ENCODE measurements at places on chromosomes 6 and 20.

DNA sequence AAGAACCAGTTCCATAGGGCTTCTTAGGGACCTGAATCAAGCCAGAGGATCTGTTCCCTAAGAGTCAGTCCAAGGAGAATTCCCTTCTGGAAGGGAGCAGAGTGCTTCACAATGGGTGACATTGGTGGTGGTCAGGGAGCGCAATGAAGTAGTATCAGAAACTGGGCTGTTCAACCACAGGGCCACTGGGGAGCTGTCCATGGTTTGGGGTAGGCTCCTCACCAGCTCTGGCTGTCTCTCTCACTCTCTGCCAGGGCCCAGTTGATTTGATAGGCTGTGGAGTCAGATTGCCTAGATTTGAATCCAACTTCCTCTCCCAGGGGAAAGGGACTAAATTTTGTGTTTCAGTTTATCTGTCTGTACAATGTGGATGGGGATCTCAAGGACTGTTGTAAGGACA, 36.7 kb upstream of the CHD6 start:
- no peak for DNase-seq

- no peak for DNase-seq
Measured at GRCh38 chr20:24051160-24051559, 62.6 kb upstream of the GGTLC1 start.

DNA sequence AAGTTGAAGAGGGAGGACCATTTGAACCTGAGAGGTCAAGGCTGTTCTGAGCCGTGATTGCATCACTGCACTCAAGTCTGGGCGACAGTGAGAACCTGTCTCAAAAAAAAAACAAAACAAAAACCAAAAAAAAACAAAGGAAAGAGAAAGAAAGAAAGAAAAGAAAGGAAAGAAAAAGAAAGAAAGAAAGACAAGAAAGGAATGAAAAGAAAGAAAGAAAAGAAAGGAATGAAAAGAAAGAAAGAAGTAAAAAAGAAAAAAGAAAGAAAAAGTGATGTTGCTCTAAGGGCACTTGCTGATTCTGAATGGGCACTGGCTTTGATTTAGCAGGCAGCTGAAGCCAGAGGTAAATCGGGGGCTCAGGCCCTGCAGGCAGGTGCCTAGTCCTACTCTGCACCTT, 161.0 kb downstream of the MCHR2 start:
- no peak for DNase-seq

DNA sequence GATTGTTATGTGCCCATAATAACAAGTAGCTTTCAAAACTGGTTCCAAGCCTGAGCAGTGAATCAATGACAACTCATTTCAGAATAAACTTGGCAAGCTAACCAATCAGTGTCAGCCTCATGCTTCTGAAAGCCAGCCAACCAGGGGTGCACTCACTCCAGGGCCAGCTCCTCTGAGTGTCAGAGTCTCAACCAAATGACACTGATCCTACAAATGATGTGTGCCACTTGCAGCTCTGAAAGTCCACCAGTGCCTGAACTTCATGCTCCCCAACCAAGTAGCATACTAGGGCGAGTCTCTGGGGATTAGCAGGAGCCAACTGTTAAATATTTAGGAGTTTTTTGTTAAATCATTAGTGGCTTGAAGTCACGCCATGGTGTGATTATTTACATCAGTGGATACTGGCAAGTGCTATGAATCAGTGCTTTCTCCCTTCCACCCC, 4.5 kb downstream of the IYD start:
- no peak for DNase-seq

DNA sequence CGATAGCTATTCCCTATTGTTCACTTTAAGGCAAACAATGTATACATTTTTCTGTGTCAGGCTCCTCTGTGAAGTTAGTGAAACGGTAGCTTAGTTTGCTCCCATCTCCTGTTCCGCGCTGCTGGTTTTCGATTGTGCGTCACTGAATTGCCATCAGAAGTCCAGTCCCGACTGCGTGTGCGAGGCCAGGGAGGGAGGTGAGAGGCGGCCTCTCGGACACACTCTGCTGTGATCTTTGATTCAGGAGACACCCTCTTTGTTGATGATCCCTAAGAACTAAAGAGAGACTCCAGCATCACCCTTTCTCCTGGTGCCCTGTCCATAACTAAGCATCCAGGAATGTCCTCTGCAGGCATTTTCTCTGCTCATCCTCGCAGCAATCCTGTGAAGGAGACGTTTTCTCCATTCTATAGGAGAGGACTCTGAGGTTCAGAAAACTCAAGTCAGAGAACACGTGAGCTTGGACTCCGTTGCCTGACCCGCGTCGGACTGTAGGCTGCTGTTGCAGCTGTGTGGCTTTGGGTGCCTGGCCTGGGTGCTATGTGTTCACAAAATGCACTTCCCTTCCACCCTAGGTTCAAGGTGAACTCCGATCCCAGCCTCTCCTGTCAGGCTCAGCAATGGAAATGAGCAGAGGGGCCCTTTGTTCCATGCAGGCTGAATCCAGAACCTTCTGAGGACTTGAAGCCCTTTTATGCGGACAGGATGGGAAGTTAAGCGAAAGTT, 24.1 kb upstream of the UNC93A start:
- no peak for DNase-seq

GRCh38 chr6:218153-219018, 73.9 kb upstream of the DUSP22 start:
- DNase-seq = no peak

DNA sequence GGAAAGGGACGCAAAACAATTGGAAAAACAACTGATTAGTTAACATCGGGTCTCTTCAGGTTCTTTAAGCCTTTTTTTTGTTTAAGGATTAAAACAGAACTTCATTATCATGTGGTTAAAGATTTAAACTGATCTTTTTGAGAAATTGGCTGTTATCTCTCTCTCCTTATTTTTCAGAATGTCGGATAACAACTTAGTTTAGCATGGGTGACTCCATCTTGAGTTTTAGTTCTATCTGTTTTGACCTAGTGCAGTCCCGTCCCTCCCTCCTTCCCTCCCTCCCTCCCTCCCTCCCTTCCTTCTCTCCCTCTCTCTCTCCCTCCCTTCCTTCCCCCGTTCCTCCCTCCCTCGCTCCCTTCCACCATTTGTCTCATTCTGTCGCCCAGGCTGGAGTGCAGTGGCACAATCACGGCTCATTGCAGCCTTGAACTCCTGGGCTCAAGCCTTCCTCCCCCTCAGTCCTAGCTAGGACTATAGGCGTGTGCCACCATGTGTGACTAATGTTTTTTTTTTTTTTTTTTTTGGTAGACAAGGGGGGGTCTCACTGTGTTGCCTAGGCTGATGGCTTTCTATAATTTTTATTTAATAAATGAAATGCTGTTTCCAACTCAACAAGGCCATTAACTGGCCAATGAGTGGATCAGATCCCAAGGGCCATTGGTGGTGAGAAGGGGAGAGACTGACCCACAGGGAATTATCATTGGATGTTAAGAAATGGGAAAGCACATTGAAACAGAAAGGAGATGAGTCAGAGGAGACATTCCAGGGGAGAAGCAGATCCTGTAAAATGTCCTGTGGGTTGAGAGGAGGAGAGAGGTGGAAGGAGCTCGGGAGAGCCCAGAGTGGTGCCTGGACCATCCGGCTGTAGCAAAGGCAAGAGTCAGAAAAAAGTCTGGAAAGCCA, 13.6 kb downstream of the BAK1 start:
- DNase-seq = no peak

DNA sequence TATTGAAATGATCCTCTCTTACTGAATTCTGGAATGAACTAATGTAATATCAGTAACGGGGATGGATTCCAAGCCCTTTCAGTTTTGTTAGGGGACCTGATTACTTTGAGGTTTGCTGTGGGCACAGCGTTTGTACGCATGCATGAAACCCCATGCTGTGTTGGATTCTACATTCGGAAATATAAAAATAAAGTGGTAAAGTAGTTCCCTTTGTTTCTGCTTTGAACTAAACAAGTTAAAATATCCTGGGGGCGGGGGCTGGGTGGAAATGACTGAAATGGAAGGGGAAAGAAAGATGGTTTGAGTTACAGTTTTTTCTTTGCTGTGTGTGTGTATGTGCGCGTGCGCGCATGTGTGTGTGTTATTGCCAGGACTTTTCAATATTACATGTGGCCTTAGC, 196.5 kb upstream of the OPRM1 start:
- DNase-seq = no peak

DNA sequence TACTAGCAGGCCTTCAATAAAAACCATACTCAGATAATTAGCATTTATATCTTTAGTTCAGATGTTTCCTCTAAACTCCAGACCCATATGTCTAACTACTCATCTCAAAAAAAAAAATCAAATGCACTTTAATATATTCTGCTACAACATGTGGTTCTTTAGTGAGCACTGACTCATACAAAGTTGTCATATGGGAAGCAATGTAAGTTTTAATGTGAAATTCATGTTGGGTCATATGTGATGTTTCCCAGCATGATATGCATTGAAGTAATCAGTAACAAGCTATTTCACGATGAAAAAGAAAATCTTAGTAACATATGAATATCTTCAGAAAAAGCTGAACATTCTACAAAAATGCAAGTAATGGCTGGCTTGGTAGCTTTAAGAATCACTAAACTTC, 859.7 kb upstream of the ADGRB3 start:
- no peak for DNase-seq

DNA sequence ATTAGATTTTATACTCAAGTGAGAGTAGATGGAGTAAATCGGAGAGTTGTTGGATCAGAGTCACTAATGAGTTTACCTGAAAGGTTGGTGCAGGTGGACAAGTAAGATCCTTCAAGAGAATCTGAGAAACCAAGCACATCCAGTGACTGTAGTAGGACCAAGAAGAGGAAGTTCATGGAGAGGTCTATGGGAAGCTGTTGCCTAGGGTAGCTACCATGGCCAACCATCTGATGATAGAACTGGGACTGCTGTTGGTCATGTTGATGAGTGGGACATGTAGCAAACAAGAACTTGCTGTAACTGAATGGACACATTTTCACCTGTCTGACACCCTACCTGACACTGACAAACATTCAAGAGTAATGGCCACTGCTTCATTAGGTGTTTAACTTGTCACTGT, 11.3 kb upstream of the ADGB start:
- DNase-seq = no peak

- no peak for DNase-seq
Measured at GRCh38 chr20:652615-653109, 338 bp downstream of the SRXN1 start.

DNA sequence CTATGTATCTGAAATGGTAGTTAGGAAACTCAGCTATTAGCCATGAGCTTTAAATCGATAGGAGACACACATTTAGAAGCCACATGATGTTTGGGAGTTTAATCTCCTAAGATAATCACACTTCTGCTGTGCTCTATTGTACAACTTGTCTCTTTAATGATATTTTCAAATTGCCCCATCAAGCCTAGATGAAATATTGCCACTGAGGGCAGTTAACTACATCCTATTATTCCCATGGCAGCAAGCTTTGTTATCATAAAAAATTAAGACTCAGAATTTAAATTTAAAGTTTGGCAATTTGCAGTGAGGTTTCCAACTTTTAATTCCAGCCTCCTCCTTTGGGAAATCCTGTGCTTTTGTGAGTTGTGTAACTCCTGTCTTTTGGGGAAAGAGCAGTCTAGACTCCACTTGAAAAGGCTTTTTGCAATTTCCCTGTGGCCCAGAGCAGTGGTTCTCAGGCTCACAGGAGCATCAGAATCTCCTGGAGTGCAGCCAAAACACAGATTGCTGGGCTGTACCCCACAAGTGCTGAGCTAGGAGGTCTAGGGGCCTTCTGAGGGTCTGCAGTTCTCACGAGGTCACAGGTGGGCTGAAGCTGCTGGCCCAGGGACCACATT, 792.4 kb downstream of the QKI start:
- DNase-seq = no peak

GRCh38 chr6:89351671-89352277, 748 bp downstream of the UBE2J1 start:
- DNase-seq = no peak

GRCh38 chr20:34643928-34644327, 33.0 kb downstream of the PIGU start:
- no peak for DNase-seq

DNA sequence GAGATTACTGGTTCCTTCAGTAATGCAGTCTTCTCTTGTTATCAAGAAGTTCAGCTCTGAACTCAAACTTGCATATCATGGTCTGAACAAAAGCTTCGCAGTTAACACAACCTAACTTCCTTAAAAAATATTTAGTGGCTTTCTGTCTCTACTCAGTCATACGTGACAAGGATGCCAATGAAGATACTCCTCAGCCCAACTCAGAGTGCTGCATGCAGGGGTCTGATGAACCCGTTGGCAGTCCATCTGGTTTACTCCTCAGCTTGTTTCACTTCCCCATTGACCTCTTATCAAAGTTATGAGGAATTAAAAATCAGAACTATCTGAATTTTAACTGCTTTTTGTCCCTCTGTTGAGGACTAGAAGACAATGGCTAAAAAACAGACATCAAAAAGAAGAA, 56.6 kb upstream of the RIN2 start:
- no peak for DNase-seq

DNA sequence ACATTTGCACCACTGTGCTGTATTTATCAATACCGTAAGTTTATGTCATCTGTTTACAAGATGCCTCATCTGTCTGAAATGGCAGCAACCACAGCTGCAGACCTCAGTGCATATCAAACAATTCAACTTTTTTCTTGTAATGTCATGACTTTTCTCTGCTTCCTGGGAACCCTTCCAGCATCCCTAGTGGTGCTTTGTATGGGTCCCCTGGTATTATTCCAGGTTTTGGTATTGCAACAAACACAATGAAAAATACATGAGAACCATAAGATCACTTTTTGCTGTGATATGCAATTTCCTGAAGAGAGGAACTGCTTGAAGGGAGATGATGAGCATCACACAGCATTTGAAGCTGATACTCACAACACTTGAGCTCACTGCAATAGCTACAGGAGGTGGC, 12.0 kb upstream of the TXNDC5 start:
- DNase-seq = no peak

DNA sequence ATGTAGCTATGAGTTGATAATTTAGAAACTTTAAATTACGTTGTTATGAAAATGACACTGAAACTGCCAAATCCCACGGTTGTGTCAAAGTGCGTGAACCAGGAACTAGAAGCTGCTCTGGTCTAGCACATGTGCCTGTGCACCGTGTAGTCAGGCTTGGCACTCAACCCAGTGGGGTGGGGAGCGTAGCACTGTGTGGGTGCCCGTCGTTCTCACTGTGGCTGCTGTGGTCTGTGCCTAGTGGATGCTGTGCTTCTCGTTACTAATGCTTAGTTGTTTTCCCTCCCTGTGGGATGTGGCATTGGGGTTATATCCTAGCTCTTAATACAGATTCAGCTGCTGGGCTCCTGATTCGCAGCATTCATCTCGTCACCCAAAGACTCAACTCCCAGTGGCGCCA, 46.2 kb upstream of the ADIG start:
- no peak for DNase-seq

DNA sequence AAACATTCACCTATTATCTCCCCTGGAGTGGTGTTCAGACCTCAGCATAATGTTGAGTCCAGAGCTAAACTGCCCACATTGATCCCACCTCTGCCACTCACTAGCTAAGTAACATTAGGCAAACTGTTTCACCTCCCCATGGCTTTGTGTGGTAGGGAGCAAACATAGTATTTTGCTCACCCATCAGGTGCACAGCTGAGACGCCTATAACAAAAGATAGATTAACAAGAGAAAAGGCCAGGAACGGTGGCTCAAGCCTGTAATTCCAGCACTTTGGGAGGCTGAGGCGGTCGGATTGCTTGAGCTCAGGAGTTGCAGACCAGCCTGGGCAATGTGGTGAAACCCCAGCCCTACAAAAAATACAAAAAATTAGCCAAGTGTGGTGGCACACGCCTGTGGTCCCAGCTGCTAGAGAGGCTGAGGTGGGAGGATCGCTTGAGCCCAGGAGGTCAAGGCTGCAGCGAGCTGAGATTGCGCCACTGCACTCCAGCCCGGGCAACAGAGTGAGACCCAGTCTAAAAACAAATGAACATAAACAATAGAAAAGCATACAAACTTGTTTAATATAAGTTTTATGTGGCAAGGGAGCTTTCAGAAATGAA, 91.6 kb downstream of the MAP3K7 start:
- no peak for DNase-seq

Data from NCI-H1417 treated with DMSO at 0.1 percent for 48 hours (cell line).